ENCODE measurements at places on chromosomes 16 and 17. TPM values are rescaled to one million over a fixed set of nuclear protein-coding genes. Genes with fewer than 3 reads are reported as not detected.

DNA sequence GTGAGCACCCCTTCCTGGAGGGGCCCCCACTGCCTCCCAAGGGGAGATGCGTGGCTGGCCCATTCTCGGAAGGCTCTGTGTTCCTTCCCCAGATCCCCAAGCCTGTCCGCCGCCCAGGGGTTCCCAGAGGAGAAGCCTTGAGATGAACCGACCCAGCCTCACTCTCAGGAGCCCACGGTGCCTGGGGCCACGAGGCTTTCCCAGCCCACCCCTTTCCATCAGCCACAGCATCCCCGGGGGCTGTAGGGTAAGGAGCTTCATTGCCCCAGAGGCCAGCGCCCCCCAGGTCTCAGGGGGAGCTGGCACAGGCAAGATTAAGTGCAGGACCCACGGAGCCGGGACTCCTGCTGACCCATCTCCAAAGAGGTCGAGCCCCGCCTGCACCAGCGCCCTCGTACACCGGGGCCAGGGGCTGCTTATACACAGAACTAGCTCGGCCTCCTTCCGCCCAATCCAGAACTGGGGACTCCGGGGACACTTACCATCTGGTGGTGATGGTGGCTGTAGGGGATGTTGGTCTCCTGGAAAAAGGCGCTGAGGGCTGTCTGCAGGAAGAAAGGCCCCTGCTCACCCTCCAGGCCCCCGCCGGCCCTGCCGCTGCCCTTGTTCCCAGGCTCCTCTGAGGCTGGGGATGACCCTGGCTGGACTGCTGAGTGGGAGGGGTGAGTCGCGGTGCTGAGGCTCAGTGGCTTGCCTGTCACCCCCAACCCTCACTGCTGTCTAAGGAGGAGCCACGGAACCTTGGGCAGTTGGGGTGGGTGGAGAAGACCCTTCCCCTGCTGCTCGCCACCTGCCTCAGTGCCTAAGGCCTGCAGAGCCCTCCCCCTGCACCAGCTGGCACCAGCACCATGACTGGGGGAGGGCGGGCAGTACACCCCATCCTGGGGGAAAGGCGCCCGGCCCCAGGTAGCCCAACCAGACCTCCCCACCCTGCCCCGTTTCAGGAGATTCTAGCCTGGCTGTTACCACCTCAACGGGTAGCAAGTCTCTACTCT is 4.4 kb downstream of the UBALD1 start:
- no peak for DNase-seq
- no peak overlapping the region for H3K27ac ChIP-seq
- H3K4me1 ChIP-seq: peaks cover 15% of the 10 kb centered on the region
- no peaks in the 10 kb centered on the region for H3K27me3 ChIP-seq
- H3K4me3 ChIP-seq: no peak overlapping the region
- H3K36me3 ChIP-seq: no peaks in the 10 kb centered on the region

DNA sequence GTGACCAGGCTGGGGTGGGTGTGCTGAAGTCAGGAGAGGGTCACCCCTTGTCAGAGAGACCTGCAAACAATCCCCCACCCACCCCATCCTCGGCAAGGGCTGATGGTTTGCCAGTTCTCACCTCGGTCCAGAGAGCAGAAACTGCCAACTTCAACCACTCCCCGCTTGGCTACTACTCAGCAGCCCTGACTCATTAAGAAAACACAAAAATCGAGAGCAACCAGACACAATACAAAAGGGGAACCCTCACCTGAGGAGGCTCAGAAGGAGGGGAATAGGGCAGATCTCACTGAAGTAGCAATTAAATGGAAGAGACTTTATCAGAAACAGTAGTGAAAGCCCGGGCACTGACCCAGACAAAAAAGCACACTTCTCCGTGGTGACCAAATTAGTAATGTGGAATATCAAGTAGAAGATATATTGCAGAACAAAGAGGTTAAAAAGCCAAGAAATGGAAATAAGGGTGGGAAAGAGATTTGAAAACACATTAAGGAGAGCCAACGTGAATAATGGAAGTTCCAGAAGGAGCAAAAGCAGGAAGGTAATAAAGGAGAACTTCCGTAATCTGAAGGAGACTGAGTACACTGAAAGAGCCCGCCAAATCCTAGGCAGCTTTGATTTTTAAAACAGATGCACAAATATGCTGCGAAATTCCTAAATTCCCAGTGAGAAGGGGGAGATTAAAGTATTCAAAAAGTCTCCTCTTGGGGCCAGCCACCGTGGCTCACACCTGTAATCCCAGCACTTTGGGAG is 23.6 kb downstream of the CENPV start:
- no peaks in the 10 kb centered on the region for H3K27me3 ChIP-seq
- H3K36me3 ChIP-seq: peaks cover 23% of the 10 kb centered on the region
- peaks cover 3% of the 10 kb centered on the region for H3K4me1 ChIP-seq

DNA sequence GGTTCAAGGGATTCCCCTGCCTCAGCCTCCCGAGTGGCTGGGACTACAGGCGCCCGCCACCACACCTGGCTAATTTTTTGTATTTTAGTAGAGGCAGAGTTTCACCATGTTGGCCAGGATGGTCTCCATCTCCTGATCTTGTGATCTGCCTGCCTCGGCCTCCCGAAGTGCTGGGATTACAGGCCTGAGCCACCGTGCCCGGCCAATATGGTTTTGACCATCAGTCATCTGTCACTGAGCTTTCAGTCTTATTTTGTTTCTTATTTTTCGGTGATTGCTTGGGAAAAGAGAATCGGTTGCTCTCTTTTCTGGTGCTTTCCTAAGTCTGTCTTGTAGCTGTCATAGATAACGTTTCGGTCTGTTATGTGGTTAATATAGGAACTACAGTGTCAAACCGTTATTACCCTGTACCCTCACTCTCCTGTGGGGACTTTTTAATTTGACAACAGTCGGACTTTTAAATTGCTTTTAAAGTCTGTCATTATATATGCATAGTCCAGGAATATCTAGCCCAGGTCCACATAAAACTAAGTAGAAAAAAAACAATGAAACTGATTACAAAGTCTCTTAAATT is 453.4 kb downstream of the KCNJ18 start:
- no peaks in the 10 kb centered on the region for H3K36me3 ChIP-seq
- no peak overlapping the region for H3K27ac ChIP-seq
- DNase-seq: no peak
- H3K4me3 ChIP-seq: no peak overlapping the region

- H3K4me3 ChIP-seq: no peak overlapping the region
- no peaks in the 10 kb centered on the region for H3K27me3 ChIP-seq
- no peak overlapping the region for H3K27ac ChIP-seq
- no peaks in the 10 kb centered on the region for H3K36me3 ChIP-seq
- H3K4me1 ChIP-seq: peaks cover 31% of the 10 kb centered on the region
These were observed 130.9 kb downstream of the PARN start for GRCh38 chr16:14499110-14499509.

- DNase-seq: no peak
- H3K27ac ChIP-seq: no peak overlapping the region
- H3K36me3 ChIP-seq: no peaks in the 10 kb centered on the region
- no peaks in the 10 kb centered on the region for H3K27me3 ChIP-seq
- no peak overlapping the region for H3K4me3 ChIP-seq
- H3K4me1 ChIP-seq: peaks cover 14% of the 10 kb centered on the region
These were observed 600.6 kb upstream of the CDH11 start for GRCh38 chr16:65722429-65722828.

DNA sequence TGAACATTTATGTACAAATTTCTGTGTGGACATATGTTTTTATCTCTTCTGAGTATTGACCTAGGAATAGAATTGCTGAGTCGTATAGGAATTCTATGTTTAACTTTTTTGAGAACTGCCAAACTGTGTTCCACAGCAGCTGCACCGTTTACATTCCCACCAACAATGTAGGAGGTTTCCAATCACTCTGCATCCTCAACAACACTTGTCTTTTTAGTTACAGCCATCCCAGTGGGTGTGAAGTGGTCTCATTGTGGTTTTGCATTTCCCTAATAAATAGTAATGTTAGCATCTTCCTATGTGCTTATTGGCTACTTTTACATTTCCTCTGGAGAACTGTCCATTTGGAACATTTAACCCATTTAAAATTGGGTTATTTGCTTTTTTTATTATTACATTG is 36.6 kb upstream of the NACA2 start:
- H3K4me3 ChIP-seq: no peak overlapping the region
- no peak overlapping the region for H3K27ac ChIP-seq
- H3K36me3 ChIP-seq: no peaks in the 10 kb centered on the region
- H3K27me3 ChIP-seq: no peaks in the 10 kb centered on the region
- no peaks in the 10 kb centered on the region for H3K4me1 ChIP-seq

DNA sequence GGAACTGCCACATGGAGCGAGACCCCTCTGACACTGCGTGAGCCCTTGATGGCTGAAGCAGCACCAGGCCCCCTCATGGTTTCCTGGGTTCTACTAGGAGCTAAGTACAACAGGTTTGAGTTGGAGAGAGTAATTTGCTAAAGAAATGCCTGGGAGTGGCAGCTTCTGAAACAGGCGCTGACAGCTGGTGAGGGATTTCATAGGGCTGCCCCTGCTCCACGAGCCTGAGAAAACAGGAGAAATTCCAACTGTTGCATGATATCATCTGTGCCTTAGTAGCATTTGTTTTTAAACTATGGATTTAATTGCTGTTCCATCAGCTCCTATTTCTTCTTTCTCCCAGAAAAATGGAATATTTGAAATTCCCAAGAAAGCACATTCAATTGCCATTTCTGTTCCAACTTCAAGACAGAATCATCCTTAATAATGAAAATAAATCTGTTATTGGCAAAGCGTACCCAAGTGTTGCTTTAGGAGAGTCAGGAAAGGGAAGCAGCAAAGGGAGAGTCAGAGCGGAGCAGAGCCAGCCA is 78.8 kb upstream of the ANKFN1 start:
- no peak overlapping the region for H3K4me3 ChIP-seq
- H3K27me3 ChIP-seq: no peaks in the 10 kb centered on the region
- H3K36me3 ChIP-seq: no peaks in the 10 kb centered on the region
- no peak overlapping the region for H3K27ac ChIP-seq
- DNase-seq: no peak

DNA sequence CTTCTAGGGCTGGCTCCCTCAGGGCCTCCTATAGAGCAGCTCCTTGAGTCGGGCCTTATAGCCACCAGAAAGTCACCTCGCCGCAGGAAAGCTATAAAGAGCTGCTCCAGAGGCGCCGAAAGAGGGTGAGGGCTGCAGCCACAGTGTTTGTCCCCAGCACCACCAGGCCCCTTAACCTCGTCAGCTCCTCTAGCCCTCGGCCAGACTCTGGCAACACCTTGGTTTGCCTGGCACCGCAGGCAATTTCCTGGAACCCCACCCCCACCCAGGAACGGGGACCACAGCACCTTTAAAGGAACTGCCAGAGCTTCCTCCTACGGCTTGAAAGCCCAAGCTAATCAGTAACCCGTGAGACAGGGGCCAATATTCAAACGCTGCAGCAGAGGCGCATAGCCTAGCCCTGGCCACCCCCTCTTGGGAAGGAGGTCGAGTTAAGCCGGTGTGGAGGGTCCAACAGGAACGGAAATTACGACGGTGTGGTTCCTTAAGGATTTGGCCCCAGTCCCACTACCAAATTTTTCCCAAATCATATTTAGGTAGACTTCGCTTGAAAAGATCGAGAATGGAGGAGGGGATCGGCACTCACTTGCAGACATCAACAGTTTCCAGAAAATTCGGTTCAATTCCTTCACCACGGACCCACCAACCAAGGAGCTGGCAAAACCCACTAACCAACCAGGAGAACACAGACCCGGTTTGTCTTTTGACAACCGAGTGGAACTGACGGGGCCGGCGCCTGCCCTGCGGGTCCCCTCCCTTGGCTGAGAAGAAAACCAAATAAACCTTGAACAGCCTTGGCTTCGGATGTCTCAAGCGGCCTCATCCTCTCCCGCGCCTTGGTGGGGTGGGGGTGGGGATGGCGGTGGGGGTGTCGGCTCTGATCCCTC is 3.0 kb downstream of the HOXB6 start:
- no peaks in the 10 kb centered on the region for H3K36me3 ChIP-seq
- H3K27me3 ChIP-seq: peaks cover 99% of the 10 kb centered on the region
- peaks cover 23% of the 10 kb centered on the region for H3K4me1 ChIP-seq
- H3K27ac ChIP-seq: no peak overlapping the region
- H3K4me3 ChIP-seq: no peak overlapping the region
- DNase-seq: no peak

DNA sequence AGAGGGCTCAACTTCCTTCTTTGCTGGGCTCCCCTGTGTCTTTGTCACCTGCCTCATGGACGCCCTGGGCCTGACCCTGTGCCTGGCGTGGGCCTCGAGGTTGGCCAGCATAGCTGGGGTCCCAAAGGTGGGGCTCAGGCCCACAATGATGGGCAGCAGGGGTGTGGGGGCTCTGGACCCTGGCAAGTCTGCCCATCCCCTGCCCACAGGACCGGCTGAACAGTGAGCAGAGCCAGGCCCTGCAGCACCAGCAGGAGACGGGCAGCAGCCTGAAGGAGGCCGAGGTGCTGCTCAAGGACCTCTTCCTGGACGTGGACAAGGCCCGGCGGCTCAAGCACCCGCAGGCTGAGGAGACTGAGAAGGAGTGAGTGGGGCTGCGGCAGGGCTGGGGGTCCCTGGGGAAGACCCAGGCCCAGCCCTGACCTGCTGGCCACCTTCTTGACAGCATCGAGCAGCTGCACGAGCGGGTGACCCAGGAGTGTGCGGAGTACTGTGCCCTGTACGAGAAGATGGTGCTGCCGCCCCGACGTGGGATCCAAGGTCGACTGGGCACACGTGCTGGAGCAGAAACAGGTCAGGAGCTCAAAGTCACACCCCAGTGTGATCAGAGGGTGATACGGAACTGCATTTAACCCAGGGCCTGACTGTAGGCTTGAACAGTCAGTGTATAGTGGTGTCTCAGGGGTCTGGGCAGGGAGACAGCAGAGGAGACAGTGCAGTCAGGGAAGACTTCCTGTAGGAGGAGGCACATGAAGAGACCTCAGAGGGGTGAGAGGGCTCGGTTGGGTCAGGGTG is 3.8 kb downstream of the EVPLL start:
- H3K4me1 ChIP-seq: no peaks in the 10 kb centered on the region
- H3K36me3 ChIP-seq: no peaks in the 10 kb centered on the region
- DNase-seq: no peak
- no peak overlapping the region for H3K27ac ChIP-seq

DNA sequence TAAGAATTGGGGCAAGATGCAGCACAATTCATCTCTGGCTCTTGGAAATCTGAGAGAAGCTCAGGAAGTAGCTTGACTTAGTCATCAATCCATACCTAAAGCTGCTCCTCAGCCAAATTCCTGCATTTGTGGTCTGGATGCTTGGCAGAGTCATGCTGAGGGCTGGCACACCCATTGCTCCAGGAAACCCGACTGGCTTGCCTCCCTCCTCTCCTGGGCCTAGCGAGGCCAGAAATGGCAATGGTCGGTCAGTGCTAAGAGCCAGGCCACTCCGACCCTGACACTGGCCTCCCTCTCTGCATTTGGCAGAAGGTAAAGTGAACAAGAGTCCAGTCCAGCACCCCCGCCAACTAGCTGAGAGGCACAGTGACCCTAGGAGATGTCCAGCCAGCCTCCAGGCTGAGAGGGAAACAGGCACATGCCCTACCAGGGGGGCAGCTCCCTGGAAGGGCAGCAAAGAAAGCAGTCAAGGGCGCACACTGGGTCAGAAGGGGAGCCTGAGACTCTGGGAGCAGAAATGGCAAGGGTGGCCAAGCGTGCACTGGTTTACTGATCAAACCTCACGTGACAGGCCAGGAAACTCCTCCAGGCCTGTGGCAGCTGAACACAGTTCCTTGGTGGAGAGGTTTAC is 10.0 kb downstream of the POLDIP2 start:
- peaks cover 100% of the 10 kb centered on the region for H3K36me3 ChIP-seq
- H3K27me3 ChIP-seq: no peaks in the 10 kb centered on the region
- H3K27ac ChIP-seq: no peak overlapping the region
- peaks cover 39% of the 10 kb centered on the region for H3K4me1 ChIP-seq
- no peak overlapping the region for H3K4me3 ChIP-seq
- DNase-seq: no peak

The ABCC12 gene
- total RNA-seq: 0.27 TPM

The SMYD4 gene
- total RNA-seq: 9.8 TPM

The GAST gene
- not detected for total RNA-seq

The RNF151 gene
- total RNA-seq: not detected

The KRTAP4-1 gene
- total RNA-seq: not detected

Measured in heart left ventricle (tissue), 16 donors.